Mesenteric fat pad (tissue), 1 donor: ENCODE measurements at places on chromosomes 2 and 18. TPM values are rescaled to one million over a fixed set of nuclear protein-coding genes. Genes with fewer than 3 reads are reported as not detected.

DNA sequence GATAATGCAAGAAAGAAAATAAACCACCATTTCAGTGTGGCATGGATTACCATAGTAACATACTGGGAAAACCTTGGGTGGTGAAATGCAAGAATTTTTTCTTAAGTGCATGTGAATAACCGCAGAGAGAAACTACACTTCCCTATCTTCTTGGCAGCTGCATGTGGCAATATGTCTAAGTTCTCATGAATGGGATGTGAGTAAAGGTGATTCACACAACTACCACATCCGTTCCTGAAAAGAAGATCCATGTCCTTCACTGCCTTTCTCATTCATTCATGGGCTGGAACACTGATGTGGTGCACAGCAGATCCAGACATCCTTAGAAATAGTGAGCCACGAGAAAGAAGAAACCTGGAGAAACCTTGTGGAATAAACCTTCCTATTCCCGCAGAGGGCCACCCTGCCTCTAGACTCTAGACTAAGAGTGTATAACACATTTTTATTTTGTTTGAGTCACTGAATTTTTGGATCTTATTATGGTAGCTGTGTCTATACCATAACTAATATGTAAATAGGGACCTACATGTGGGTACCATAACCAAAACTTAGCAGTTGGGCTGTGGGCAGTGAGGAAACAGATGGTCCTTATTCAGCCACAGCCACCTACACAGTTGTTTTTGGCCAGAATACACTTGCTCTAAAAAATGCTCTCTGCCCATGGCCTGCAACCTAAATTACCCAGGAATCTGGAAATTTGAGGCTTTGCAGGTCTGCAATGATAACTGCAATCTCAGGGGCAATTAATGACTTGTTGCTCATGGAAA lies 573.3 kb downstream of the LRP1B start:
- no peak for DNase-seq

DNA sequence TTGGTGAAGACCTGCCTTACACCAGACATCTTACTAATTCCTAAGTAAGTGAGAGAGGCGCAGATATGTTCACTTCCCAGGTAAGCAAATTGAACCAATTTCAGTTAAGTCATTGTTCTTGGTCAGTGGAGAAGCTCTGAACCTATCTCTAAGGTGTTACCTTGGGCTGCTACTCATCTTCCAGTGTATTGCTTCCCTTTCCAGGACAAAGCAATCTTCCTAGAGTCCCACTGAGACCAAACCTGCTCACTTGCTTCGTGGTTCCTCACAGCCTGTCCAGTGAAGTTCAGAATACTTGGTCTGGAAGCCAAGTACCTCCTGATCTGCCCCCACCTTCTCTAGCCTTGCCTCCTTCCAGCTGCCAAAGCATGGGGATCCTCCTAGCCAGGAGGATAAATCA lies 22.5 kb upstream of the GBX2 start:
- no peak for DNase-seq

- DNase-seq: no peak
Observed at GRCh38 chr2:201414099-201415023, 36.9 kb downstream of the TRAK2 start.

DNA sequence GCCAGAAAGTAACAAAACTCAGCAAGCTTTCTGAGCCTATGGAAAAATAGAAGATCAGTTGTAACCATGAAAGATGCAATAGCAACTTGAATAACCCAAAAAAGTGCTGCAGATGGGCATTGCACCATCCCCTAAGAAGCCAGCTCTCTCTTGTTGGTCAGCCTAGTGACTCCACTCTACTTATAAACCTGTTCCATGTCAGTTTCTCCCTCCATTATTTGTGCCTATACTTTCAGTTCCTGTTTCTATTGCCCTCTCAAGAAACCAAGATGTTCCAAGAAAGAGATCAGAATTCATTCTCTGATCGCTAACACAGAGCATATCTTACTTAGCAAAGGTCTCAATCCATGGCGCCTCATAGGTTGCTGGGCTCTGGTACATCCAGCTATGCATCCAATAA lies 170.3 kb upstream of the MAP2 start:
- DNase-seq: no peak

The ITGA6 gene
- 71.6 TPM for total RNA-seq

DNA sequence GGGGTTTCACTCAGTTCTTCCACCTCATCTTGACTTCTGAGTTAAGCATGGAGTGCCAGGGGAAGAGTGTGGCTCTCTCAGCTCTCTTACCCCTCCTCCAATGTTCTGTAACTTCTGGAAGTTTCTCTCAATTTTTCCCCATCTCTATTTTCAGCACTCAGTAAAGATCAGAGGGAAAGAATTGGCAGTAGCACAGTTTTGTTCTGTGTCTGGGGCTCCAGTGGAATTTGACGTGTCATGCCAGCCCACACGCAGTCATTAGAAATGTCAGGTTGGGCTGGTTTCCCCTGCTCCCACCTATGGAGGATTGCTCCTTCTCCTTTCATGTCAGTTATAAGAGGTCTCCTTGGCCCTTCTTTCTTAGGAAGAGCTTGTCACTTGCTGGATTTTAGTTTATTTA lies 104.6 kb upstream of the COL3A1 start:
- no peak for DNase-seq

DNA sequence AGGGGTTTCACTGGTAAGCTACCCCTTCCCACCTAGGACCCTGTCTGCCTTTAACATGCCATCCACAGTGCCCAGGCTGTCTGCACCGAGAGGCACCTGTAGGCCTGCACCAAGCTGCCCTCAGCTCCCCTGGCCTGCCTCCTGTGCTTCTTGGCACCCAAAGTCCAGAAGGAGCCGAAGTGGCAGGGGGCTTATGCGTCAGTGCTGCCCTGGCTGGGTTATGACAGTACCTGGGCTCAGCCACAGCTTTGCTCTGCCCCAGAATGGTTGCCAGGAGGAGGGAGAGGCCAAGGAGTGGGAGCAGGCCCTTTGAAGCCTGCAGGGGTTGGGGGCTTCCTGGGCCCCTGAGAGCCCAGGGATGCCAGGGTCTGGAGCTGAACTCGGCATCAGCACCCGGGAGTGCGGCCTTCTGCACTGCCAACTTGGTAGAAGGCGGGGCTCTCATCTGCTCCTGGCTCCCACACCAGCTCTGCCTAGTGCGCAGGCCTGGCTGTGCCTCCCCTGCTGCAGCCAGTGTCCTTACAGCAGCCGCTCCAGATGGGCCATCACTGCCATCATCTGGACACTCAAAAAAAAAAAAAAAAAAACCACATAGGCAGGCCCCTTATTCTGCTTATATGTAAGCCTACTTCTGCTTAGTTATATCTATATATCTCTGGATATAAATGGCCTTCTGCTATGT lies 155.4 kb downstream of the THSD7B start:
- DNase-seq: peak; percentile 64
